ENCODE measurements at places on chromosomes 7 and 10.

DNA sequence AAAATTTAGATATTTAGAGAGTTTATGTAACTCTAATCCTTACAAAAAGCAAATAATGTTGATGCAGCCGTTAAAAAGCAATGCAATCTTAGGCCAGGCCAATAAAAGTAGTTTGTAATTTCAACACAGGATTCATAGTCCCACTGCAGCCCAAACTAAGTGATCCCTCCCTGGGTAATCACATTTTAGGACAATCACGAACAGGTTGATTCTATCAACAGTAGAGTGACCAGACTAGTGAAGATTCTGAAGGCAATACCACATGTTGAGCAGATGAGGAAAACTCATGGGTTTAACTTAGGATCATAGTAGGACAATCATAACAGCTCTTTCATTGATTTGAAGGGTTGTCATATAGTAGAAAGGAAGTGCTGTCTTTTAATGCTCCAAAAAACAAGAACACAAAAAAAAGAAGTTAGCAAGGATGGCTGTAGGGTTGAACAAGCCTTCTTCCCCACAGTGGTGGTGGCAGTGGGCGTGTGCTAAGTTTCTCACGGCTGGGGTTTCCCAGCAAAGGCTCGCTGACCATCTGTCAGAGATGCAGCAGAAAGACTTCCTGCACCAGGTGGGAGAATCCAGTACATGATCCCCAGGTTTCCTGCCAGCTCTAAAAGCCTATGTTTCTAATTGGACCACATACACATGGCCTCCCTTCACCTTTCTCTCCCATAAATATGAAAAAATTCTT is 212.2 kb downstream of the CHRM2 start:
- DNase-seq, result peak; percentile 40

GRCh38 chr10:45302573-45302972 is 12.8 kb downstream of the OR13A1 start:
- DNase-seq, result no peak

- no peak for DNase-seq
These were observed 38.1 kb downstream of the PPIF start for GRCh38 chr10:79385392-79385795.

DNA sequence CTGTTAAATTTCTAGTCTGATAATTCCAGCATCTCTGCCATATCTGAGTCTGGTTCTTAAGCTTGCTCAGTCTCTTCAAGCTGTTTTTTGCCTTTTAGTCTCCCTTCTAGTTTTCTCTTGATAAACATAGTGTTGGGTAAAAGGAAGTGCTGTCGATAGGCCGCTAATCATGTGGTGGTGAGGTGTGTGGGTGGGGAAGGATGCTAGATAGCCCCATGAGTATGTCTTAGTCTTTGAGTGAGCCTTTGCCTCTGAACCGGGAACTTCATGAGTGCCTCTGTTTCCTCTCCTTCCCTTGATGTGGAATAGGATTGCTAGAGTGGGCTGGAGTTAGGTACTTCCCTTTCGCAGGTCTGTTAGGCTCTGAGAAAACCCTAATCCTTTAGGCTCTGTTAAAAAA is 441.8 kb downstream of the INHBA start:
- DNase-seq, result no peak
